ENCODE measurements at places on chromosomes 16 and 17. TPM values are rescaled to one million over a fixed set of nuclear protein-coding genes. Genes with fewer than 3 reads are reported as not detected.

DRC3 gene
- total RNA-seq, result 0.66 TPM

CDH11 gene
- 405 TPM for total RNA-seq

TPSD1 gene
- not detected for total RNA-seq

CCL7 gene
- total RNA-seq, result 0.19 TPM

APOH gene
- total RNA-seq, result not detected

ARHGDIG gene
- total RNA-seq, result 0.37 TPM

LGALS9B gene
- not detected for total RNA-seq

GPRC5C gene
- total RNA-seq, result 24.6 TPM

ASPSCR1 gene
- total RNA-seq, result 28.8 TPM

OTOA gene
- total RNA-seq, result 0.13 TPM

IL17C gene
- total RNA-seq, result not detected

INCA1 gene
- total RNA-seq, result 0.25 TPM

EPX gene
- total RNA-seq, result not detected

PDXDC1 gene
- 93.1 TPM for total RNA-seq

BMERB1 gene
- total RNA-seq, result 41.8 TPM

EVI2B gene
- total RNA-seq, result 0.13 TPM

ITGAD gene
- not detected for total RNA-seq

Data from aortic smooth muscle cell (primary cell).